SIG-M5 (cell line): ENCODE measurements at places on chromosomes 13 and 19.

DNA sequence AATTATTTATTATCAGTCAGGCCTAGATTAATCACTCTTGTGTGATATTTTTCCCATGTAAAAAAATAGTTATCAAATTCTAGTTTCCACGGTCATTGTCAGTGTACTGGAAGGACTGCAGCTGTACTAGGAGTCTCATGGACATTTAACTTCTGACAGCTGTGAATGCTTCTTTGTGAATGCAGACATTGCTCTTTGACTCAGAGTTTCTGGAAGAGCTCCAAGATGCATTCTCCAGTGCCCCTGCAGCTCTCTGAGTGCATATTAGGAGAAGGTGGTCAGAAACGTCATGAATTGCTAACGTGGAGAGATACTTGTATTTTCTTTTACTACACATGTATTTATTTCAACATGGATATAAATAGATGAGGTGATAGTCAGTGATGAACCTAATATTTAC, 9.7 kb upstream of the SLITRK5 start:
- DNase-seq: no peak

DNA sequence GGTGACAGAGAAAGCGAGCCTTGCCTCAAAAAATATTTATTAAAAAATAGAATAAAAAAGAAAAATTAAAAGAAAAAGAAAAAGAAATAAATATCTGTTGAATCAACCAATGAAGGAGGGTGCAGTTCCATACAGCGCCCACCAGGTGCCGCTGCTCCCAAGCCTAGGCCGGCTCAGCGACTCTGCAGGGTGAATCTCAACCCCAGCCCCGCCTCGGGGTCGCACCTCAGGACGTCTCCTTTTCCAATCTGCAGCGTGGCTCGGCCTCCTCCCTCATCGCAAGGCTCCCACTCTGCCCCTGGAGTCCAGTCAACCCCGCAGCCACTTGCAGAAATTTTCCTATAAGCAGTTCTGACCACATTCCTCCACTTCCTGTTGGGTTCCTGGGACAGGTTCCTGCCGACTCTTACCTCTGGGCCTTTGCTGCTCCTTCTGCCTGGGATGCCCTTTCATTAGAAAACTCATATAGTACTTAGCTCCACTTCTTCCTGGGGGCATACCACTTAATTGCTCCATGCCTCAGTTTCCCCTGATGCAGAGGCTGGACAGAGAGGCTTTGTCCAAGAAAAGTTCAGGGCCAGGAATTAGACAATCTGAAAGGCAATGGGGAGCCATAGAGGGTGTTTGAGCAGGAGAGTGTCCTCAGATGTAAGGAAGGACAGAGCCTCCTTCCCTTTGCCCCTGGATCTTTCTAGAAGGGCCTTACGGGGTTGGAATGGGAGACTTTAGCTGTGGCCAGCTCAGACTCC, 24.3 kb downstream of the NFILZ start:
- no peak for DNase-seq

DNA sequence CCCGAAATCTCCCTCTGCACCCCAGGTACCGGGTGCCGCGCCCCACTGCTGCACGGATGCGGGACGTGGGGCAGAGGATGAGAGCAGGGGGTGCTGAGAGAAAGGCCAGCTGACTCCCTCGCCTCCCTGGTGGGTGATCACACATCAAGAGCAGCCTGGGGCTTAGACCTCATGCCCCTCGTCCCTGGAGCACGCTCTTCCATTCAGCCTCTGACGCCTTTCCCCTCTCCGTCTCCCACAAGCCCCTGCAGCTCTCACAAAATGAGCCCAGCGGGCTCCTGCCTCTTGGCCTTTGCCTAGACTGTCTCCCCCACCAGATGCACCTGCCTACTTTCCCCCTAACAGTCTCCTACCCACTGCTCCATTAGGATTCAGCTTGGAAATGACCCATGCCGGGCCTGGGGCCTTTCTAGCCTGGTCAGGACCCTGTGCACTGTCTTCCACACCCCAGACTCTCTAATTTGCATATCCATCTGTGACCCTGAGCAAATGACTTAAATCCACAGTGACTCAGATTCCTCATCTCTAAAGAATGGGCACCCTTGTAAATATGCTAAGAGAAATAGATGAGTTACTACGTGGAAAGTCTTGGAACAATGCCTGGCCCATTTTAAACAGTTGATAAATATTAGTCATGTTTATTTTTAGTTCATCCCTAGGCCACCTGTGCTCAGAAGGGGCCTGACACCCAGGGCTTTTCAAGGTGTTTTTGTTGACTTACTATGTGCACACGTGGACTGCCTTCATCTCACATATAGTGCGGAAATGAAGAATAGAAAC, 582 bp upstream of the PTPRH start:
- no peak for DNase-seq

DNA sequence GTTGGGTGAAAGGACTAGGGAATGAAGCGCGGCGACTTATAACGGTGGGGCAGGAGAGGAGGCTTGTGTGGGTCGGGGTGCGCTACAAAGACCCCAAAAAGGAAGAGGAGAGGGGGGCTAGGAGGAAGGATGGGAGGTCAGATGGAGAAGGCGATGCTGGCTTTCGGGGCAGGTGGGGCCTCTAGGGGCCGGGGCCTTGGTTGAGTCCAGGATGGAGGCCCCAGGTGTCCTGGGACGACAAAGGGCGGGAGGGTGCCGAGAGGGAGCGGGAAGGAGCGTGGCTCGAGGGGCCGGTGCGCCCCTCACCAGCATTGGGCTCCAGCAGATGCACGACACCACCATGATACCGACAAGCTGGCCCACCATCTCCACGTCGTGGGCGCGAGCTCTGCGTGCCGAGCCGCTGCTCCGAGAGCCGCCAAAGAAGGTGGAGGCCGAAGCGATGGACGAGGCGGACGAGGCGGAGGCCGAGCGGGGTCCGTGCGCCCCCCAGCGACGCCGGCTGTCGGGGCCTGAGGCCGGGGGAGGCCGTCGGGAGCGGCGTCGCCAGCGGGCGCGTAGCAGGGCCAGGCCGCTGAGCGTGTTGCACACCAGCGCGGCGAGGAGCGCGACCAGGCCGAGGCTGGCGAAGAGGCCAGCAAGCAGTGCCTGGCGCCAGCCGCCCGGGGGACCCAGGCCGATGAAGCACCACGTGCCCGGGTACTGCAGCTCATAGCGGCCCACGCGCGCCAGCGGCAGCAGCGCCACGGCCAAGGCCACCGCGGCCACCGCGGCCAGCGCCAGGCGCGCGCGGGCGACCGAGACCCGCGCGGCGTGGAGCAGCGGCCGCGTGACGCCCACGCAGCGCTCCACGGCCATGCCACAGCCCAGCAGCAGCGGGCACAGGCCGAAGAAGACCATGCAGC, 1.8 kb downstream of the PTGER1 start:
- DNase-seq: no peak

GRCh38 chr19:2302319-2303210, 5.4 kb downstream of the LINGO3 start:
- no peak for DNase-seq

GRCh38 chr19:54670576-54671357, 8.0 kb downstream of the LILRB4 start:
- no peak for DNase-seq

DNA sequence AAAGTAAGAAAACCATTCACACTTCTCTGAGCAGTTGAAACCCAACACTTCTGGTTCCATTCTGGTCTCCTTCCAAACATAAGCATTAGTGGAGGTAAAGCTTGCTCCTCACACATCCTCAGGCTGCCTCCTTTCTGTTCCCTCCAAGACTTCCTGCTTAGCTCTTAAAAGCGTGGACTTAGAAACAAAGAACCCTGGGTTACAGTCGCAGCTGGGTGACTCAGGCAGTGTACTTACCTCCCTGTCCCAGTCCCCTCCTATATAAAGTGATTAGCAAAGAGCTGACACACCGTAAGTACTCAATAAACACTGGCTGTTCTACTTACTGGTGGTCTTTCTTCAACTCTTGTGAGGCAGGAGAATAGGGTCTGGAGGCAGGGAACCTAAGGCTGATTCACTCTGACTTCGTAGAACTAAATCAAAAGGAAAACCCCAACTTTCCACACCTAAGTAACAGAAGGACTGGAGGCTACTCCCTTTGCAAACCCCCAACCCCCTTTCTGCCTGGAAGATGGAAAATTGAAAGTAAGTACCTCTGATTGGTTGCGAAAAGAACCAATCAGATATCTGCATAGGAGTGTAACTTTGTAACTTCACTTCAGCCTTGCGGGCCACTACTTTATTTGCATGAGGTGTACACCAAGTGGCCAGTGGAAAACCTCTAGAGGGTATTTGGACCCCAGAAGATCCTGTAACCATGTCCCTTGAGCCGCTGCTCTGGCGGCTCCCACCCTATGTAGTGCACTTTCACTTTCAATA, 165.4 kb downstream of the SUCLA2 start:
- DNase-seq: no peak

GRCh38 chr13:107138486-107138885, 570.5 kb upstream of the ARGLU1 start:
- DNase-seq: no peak

- no peak for DNase-seq
These were observed 66.1 kb upstream of the C1QTNF9 start for GRCh38 chr13:24243302-24243701.

DNA sequence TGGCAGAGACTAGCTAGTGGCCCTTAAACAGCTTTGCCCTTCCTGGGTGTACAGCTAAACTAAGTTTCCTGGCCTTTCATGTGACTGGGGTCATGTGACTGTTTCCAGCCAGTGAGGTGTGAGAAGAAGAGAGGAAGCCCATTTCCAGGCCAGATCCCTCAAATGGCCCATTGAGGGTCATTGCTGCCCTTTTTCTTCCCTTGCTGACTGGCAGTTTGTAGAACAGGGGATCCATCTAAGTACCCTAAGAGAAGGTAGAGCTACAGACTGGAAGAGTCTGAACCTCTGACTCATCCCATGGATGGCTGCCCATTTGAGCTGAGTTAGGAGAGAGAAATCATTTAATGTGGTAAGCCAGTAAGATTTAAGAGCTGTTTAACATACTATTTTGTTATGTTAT, 2.8 kb downstream of the SWSAP1 start:
- no peak for DNase-seq

GRCh38 chr19:55255618-55256423, 3.0 kb downstream of the PPP6R1 start:
- DNase-seq: no peak

- DNase-seq: no peak
These were observed 43.2 kb downstream of the LATS2 start for GRCh38 chr13:21018220-21018619.

- DNase-seq: no peak
These were observed 274.6 kb downstream of the ITGBL1 start for GRCh38 chr13:101727118-101727517.

- DNase-seq: no peak
These were observed 4.0 kb downstream of the PIK3R2 start for GRCh38 chr19:18156841-18157464.

- no peak for DNase-seq
These were observed 226.4 kb downstream of the SUCLA2 start for GRCh38 chr13:47774671-47774994.

GRCh38 chr13:30570691-30571090, 47.0 kb upstream of the USPL1 start:
- DNase-seq: no peak
